ENCODE measurements at places on chromosomes 2 and 18.

DNA sequence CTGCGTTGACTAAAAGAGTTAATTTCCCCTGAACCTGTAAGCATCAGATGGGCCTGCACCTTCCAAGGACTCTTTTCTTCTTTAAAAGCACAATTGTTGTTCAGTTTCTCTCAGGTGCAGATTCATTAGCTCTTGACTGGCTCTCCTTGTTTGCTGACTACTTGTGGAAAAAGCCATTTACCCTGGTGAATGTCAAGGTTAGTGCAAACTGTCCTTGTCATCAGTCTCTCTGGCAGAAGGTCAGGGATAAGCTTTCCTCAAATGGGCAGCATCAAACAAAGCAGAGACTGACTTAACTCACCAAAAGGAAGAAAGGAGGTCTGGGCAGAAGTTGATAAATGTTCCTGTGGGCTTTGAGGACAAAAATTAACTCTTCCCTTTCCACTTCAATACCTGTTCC is 922.7 kb downstream of the BCL11A start:
- no peak for DNase-seq

DNA sequence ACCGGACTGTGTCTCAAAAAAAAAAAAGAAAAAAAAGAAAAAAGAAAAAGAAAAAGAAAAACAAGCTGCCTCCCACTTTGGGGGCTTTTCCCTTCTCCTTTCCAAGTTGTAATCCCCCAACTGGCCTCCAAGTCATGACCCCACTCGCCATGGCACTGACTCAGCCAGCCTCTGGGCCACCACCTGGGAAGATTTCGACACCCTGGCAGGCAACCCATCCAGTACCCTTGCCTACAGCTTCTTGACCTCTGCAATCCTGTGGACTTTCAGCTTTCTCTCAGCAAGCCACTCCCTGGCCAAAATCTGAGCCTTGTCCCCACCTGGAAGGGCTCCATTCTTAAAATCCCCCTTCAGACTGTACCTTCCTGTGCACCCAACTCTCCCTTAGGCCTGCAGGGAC is 22.3 kb upstream of the FOSL2 start:
- no peak for DNase-seq

DNA sequence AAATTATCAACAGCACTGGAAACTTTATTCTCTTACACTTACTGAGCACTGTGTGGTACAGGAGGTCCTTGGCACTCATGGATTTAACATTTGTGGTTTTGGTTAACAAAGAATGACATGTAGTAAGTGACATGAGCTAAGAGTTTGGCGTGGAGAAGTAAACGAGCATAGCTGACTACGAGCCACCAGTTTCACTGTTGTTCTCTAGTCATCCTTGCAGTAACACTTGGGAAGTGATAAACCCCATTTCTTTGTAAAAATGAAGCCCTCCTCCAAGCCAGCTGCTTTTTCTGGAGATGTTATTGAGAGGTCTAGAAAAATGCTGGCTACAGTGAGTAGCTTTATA is 32.7 kb downstream of the QPCT start:
- DNase-seq, result no peak

- no peak for DNase-seq
Observed at GRCh38 chr2:176779917-176780316, 432.7 kb upstream of the HNRNPA3 start.
